IMR-90 (cell line): ENCODE measurements at places on chromosomes 3 and 15. TPM values are rescaled to one million over a fixed set of nuclear protein-coding genes. Genes with fewer than 3 reads are reported as not detected.

CP gene
- 0.28 TPM in 1 of 2 replicates, not detected in the other for total RNA-seq

- peak; percentile 12 for DNase-seq
Measured at GRCh38 chr3:41350441-41350840, 151.1 kb downstream of the CTNNB1 start.

DNA sequence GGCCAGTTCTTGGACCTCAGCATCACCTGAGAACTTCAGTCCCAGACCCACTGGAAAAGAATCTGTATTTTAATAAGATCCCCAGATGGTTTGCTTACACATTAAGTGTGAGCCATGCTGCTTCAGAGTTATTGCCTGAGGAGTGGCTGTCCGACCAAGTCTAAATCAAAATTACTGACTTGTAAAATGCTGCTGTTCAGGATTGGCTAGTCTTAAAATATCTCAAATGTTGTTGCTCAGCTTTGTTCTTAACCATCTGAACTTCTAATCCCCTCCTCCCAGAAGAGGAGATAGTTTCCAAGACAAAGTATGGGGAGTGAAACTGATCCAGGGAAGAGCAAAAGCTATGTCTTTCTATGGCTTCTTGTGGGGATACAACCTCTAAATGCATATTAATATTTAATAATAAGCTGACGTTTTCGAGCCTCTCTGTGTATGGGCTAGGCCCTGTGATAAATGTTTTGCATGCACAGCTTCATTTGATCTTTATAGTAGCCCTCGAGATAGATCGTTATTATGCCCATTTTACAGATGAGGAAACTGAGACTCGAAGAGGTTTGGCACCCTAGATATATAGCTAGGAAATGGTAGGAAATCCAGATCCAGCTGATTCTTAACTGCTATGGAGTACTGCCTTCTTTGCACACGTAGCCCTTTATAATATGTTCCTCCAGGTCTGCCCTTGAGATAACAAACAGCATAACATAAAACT lies 52.2 kb downstream of the DNASE1L3 start:
- no peak for DNase-seq

DNA sequence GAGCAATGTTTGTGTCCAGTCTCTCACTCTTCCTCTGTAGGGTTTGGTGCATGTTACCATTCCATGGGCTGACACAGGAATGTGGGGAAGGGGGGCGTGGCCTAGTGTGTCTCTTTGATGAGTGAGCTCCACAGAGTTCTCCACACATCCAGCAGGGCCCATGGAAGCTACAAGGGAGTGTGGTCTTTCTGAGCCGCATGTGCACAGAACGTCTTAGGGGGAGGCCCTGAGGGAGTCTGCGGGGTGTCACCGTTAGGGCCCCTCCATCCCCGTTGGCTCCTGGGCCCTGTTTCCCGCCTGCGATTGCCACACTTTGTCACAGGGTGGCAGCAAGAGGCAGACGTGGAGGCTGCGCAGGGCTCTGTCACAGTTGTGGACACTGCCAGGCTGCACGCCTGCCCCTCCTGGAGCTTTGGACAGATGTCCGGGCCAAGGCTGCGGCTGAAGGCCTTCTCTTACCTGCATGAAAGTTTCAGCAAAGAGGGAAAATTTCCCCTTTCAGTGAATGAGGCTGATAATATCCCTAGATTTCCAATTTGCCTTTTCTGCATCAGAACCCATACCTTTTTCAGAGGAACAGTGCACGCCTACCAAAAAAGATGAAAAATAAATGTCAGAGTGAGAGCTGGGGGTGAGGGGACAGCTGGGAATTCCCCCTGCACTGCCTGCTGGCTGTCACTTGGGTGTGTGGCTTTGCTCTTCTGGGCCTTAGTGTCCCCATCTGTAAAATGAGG lies 24.3 kb downstream of the CACNA2D3 start:
- DNase-seq: no peak

DNA sequence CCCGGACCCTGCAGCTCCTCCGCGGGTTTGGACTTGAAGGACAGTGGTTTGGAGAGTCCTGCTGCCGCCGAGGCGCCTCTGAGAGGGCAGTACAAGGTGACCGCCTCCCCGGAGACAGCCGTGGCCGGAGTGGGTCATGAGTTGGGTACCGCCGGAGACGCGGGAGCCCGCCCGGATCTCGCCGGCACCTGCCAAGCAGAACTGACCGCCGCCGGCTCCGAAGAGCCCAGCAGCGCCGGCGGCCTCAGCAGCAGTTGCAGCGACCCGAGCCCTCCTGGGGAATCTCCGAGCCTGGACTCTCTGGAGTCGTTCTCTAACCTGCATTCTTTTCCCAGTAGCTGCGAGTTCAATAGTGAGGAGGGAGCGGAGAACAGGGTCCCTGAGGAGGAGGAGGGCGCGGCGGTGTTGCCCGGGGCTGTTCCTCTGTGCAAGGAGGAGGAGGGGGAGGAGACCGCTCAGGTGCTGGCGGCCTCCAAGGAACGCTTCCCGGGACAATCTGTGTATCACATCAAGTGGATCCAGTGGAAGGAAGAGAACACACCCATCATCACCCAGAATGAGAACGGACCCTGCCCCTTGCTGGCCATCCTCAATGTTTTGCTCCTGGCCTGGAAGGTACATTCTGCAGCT lies 634 bp downstream of the MINDY2 start:
- no peak for DNase-seq

DNA sequence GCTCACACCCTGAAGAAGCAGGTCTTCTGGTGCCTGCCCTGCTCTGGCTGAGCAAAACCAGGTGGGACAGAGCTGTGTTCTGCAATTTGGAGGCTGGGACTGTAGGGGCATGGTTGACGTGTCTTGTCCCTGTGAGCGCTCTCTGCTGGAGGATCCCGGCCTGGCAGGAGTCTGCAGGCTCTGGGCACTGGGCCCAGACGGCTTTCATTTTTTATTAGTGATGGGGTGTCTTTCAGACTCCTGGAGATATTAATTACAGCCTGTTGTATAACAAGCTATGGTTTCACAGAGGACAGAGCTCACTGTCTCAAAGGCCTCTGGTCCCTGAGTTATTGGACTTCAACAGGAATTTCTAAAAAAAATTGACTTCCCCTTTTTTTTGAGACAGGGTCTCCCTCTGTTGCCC lies 29.5 kb upstream of the ZNF710 start:
- peak; percentile 52 for DNase-seq

GRCh38 chr3:11548721-11549131 lies 95.0 kb downstream of the VGLL4 start:
- DNase-seq: peak; percentile 73

DNA sequence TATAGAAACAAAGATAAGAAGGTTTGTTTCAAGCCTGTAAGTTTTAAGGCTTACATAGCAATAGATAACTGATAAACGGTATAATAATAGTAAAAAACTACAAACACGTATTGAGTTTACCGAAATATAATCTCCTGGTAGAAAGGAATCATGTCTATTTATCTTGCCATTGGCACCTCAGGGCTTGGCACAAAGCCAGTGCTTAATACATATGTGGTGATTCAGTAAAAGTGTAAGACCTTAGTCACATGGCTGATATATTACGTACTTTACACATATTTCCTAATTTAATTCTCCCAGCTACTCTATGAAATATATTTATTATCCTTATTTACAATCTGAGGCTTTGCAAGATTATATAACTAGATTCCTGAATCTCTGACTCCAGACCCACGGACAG lies 32.0 kb upstream of the SLCO3A1 start:
- no peak for DNase-seq

ERICH6 gene
- under 0.01 TPM in 1 of 2 replicates, not detected in the other for total RNA-seq

COPG1 gene
- total RNA-seq: 440 and 446 TPM in 2 replicates

ZNF860 gene
- 0.18 and 0.56 TPM in 2 replicates for total RNA-seq

PAK6 gene
- total RNA-seq: not detected in 2 replicates

ROPN1 gene
- 0.18 TPM in 1 of 2 replicates, not detected in the other for total RNA-seq

ACSBG1 gene
- total RNA-seq: not detected in 2 replicates

GRCh38 chr3:14640157-14640562 lies 11.4 kb upstream of the CCDC174 start:
- DNase-seq: peak; percentile 15

IQCH gene
- 2.5 and 2.8 TPM in 2 replicates for total RNA-seq

EBLN2 gene
- 6.4 and 7.7 TPM in 2 replicates for total RNA-seq

- DNase-seq: no peak
Measured at GRCh38 chr15:28915935-28916334, 30.2 kb downstream of the APBA2 start.

DNA sequence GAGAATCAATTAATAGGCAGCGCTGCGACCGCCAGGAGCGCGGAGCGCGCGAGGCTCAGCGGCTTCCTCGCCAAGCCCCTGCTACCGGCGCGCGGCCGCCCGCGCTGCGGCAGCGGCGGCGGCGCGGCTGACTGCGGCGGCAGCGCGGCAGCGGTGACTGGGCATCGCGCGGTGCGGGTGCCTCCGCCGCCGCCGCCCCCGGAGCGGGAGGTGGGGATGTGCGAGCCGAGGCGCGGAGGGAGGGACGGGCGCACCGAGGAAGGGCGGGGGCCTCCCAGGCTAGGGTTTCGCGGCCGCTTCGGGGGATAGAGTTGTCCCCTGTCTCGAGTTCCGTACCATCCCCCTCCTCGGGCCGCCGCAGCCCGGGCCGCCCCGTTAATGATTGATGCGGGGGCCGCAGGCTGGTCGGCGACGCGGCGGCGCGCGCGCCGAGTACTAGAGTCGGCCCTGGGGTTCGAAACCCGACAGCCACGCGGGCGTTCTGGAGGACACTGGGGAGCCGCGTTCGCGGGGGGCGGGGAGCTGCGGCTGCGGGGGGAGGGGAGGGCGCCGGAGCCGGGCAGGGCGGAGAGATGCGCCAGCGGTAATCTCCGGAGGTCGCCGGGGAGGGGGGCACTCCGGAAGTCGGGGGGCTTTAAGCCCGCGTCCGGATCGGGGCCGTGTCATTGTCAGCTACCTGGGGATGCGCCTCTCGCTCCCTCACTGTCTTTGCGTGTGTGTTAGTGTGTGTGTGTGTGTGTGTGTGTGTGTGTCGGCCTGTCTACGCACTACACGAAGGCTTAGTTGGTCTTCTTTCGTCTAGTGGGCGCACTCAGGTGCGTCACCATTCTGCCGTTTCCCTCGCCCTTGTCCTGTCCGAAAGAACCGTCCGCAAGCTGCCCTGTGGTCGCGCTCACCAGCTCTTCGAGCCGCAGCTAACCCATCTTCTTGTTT lies at the start of gene PAQR9:
Gene PAQR9 (minus strand): TSS at position 159 of the 933 bp plus-strand sequence. CDS start 338 bp downstream, outside the sequence.
- peak; percentile 4 for DNase-seq

DNA sequence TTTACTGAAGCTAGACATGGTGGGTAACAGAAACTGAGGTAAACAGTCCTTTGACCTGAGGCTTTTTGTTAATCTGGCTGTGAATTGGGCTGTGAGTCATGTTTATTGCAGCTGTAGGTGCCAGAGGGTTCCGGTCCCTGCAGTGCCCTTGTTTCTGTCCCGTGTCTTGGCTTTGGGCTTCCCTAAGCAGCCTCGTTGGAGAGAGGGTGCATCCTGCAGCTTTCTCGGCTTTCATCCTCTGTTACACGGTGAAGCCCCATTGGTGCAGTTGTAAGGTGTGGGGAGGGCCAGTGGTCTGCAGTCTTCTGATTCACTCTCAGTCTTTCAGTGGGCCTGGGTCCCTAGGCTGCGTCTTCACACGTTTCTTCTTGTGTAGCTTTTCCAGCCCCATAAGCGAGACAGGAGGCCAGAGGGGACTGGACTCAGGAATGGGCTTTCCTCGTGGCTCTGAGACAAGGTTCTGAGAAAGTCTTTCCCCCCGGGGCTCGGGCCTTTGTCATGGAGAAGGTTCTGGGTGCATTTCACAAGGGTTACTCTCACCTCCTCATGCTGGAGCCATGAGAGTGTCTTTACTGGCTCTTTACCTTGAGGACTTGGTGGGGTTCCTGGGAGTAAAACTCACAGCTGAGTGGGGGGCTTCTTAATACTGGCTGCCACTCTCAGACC lies 33.1 kb downstream of the ASB7 start:
- DNase-seq: no peak

GRCh38 chr3:83873550-83873949 lies 1085.2 kb upstream of the CADM2 start:
- DNase-seq: no peak
